Activated naive CD4-positive, alpha-beta T cell treated with Interleukin-2 at 50 U/mL for 16 hours (primary cell): ENCODE measurements at places on chromosomes 2 and 18.

- no peak for DNase-seq
Measured at GRCh38 chr18:50981381-50981780, 13.5 kb downstream of the ELAC1 start.

- DNase-seq = no peak
Measured at GRCh38 chr2:113070606-113070975, 2.8 kb downstream of the IL1F10 start.

- DNase-seq = no peak
Measured at GRCh38 chr2:222364285-222364895, 60.0 kb upstream of the SGPP2 start.

- no peak for DNase-seq
Measured at GRCh38 chr18:57051021-57051656, 95.7 kb upstream of the BOD1L2 start.

DNA sequence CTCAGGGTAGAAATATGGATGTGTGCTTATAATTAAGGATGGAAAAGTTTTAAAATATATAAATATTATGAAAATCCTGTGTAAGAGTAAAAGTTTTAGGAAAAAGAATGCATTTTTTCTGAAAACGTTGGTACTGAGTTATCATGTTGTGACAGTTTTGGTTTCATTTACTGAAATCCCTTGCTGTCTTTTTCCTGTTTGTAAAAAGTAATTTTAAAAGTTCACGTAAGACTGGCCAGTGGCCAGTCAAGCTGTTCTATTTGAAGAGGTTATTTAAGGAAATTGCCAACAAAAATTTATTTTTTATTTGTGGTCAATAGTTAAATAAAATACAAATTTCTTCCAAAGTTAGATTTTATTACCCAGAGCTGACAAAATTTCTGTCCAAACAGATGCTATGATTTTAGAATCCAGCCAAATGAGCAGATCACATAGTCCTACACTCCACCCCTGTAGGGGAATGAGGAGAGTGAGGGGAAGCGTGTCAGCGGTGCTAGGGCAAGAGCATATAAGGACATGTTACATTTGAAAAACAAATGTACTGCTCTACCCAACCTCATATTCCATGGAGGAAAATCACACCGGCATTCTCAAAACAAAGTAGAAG, 297.8 kb upstream of the TFPI start:
- DNase-seq = no peak

GRCh38 chr18:47800248-47800647, 130.2 kb downstream of the SMAD2 start:
- DNase-seq = no peak

DNA sequence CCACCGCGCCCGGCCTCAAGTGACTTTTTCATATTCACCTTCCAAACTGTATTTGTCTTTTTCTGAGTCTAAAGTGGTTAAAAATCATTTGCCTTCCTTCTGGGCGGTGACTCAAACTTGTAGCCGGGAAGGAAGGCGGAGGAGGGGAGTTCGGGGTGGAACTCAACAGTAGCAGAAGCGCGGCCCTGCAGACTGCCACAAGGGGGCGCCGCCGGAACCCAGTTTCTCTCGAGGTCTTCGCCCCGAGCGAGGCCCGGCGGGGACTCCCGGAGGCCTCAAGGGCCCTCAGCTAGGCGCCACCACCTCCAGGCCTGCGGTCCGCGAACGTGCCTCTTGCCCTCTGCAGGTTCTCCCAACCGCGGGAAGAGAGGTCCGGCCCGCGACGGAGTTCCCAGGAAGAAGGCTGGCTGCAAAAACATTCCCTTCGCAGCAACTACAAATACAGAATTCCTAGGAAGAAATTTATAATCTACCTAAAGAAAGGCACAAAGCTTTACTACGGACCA, 16.8 kb upstream of the ITM2C start:
- peak; percentile 92 for DNase-seq

GRCh38 chr2:218880102-218880858, at the start of gene WNT10A:
Gene WNT10A, plus strand, starts transcription at chr2:218880852. Its CDS starts 144 bp downstream, at chr2:218880996.
- peak; percentile 80 for DNase-seq

- no peak for DNase-seq
Measured at GRCh38 chr18:58032233-58032632, 11.8 kb upstream of the NEDD4L start.

DNA sequence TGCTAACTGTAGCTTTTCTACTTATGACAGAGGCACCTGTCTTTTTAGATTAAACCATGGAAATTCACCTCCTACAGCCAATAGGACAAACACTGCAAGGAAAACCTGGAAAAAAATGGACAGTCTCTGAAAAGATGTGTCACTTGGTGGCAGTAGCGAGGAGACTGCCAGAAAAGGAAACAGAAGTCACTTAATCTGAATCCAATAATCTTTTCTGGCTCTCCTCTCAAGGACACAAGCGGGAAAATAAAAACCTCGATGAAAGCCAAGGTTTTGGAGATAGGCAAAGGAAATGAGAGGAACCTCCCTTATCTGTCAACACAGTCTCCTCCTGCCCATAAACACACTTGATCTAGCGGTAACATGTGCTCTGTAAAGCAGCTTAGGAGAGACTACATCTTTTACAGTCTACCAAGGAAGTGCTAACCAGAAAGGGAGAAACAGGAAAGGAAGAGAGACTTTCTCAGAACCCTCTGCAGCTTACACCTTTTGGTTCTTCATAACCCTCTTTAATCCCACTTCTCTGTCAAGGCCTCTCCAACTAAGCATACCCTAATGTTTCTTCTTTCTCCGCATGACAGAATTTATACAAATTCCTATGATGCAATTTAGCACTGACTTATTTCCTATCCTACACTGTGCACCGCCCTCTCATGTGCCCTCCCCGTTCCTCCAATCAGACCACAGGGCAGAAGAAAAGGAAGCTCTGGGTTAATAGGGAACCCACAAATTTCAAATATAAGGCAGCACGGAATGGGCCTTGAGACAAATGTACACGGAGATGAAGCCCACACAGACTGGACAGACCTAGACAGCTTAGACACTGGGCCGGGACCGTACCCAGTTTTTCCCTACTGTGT, 52.8 kb downstream of the CLASP1 start:
- DNase-seq = peak; percentile 17

DNA sequence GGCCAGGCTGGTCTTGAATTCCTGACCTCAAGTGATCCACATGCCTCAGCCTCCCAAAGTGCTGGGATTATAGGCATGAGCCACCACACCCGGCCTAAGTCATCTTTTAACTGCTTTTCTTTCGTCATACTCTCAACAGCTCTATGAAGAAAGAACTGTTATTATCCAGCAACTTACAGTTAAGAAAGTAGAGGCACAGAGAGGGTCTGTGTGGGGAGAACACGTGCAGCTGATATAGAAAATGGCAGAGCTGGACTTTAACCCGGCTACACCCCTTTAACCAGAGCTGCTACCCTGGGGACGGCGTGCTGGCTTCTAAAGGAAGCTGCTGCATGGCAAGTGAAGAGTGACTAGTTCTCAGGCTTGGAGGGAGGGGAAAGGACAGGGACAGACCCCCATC, 25.5 kb downstream of the IGFBP2 start:
- DNase-seq = no peak

DNA sequence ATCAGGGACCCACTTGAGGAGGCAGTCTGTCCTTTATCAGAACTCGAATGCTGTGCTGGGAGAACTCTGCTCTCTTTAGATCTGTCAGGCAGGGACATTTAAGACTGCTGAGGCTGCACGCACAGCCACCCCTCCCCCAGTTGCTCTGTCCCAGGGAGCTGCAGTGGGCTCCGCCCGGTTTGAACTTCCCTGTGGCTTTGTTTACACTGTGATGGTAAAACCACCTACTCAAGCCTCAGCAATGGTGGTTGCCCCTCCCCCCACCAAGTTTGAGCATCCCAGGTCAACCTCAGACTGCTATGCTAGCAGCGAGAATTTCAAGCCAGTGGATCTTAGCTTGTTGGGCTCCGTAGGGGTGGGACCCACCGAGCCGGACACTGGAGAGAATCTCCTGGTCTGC, 11.8 kb upstream of the LHCGR start:
- DNase-seq = no peak

DNA sequence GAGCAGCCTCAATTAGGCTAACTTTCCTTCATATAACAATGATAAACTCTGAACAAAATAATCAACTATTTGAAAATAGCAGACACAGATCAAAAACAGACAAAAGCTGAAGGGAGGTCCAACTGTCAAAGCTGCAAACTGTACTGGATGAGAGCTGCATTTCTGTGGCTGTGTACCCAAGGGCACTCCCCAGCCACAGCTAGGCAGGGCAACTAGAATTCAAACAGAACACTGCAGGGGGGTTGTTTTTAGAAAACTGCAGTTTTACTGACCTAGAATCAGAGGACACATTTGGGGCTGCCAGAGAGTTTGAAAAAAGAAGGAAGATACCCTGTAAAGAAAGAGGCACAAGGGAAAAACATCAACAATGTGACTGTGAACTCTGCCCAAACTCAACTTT, 56.8 kb downstream of the SMAD2 start:
- no peak for DNase-seq

GRCh38 chr2:54635554-54636152, 87.8 kb upstream of the EML6 start:
- no peak for DNase-seq

GRCh38 chr2:105617631-105618350, 126.9 kb upstream of the NCK2 start:
- no peak for DNase-seq

- DNase-seq = no peak
Measured at GRCh38 chr2:23390152-23390551, 5.2 kb downstream of the KLHL29 start.

DNA sequence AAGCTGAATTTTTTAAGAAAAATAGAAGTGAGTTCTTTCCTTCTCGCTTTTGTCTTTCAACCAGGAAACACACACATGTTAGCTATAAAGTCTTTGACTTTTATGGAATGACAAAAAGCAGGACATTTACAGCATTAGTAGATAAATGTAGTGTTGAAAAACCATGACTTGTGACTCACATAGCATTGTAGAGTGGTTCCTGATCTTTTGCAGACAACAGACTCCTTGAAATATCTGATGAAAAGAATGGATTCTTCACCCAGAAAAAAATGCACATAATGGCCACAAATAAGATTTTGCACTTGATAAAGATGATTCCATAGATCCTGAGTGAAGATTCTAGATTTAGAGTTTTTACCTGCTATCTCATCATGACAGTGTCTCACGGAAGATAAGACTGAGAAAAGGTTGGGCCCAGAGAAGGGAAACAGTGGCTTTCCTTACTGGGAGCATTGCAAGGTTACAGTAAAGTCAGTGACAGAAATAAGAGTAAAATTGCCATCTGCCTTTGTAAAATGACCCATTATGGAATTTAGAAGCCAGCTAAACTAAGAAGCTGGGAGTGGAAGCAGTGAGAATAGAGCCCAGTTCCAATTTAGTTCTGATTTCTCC, 14.0 kb downstream of the SMARCAL1 start:
- no peak for DNase-seq

- DNase-seq = peak; percentile 73
Measured at GRCh38 chr2:38959938-38960608, 70.4 kb downstream of the ARHGEF33 start.

DNA sequence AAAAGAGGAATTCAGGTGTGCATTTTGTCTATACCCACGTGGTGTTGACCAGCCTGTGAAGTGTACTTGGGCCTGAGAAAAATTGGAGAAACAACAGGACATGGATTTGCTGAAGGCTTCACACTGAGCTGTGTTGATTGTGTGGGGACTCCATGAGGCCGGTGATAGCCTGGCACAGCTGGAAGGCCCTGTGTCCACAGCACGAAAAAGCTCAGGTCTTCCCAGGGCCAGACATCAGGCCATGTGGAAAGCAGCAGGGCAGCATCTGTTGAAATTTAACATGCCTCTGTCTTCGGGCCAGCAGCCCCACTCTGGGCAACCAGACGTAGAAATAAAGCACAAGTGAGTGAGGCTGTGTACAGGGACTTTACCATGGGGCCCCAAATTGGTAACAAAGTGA, 84.1 kb downstream of the HS6ST1 start:
- no peak for DNase-seq

DNA sequence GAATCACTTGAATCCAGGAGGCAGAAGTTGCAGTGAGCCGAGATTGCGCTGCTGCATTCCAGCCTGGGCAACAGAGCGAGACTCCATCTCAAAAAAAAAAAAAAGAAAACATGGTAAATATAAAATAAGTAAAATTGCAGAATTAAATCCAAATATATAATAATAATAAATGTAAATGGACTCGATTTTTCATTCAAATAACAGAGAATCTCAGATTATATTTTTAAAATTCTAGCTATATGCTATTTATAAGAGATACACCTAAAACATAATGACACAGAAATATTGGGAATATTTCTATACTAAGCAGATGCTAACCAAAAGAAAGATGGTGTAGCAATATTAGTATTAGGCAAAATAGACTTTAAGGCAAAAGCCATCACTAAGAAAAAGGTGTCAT, 15.1 kb upstream of the NEURL3 start:
- DNase-seq = no peak

GRCh38 chr2:173568054-173568453, 213.4 kb downstream of the CDCA7 start:
- DNase-seq = no peak

- no peak for DNase-seq
Measured at GRCh38 chr18:78995740-78996395, 16.2 kb downstream of the SALL3 start.

DNA sequence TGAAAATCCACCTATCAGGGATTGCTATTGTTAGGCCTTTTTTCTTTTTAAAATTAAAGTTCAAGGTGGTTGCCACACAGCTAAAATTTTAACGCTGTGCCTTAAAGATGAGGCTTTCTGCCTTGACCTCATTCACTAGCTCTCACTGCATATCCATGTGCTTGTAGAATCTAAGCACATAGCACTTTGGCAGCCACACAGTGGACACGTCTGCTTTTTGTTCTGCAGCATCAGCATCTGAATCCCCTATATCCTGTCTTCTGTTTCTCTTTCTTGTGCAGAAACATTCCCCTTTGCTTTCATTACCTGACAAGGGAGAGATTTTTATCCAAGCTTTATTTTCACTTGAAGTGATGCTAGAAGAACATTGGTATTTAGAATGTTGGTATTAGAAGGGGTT, 38.1 kb downstream of the RALB start:
- no peak for DNase-seq

DNA sequence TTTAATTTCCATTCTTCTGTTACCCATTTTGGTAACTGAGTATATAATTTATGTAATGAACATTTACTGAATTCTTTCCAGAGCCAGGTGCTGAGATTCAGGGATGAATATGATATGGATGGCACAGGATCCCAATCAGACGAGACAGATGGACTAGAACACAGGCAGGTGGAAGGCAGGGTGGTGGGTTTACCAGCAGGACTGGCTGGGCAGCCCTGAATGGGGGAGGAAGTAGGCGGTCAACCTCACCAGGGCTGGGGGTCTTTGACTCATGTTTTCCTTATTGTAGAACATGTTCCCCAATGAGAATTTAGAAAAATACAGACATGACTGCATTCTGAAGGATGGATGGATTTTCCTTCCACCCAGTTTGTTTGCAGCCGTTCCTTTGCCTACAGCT, 80.3 kb downstream of the CIB4 start:
- no peak for DNase-seq

GRCh38 chr2:48543895-48544294, 13.9 kb downstream of the STON1 start:
- DNase-seq = no peak

- DNase-seq = no peak
Measured at GRCh38 chr2:205175831-205176230, 506.5 kb upstream of the NRP2 start.

GRCh38 chr2:194015751-194016150, 1641.3 kb upstream of the SLC39A10 start:
- no peak for DNase-seq
